ENCODE measurements at places on chromosomes 1 and 21. TPM values are rescaled to one million over a fixed set of nuclear protein-coding genes. Genes with fewer than 3 reads are reported as not detected.

- H3K27me3 ChIP-seq: no peaks in the 10 kb centered on the region
- peaks cover 28% of the 10 kb centered on the region for H3K36me3 ChIP-seq
- no peak overlapping the region for H3K4me3 ChIP-seq
- no peaks in the 10 kb centered on the region for H3K4me1 ChIP-seq
- DNase-seq: peak; percentile 8
These were observed 40.2 kb downstream of the ANGPTL3 start for GRCh38 chr1:62637392-62638105.

GRCh38 chr1:213083112-213083445 lies 32.0 kb downstream of the RPS6KC1 start:
- H3K36me3 ChIP-seq: peaks cover 29% of the 10 kb centered on the region
- H3K27me3 ChIP-seq: no peaks in the 10 kb centered on the region
- no peaks in the 10 kb centered on the region for H3K4me1 ChIP-seq

- no peaks in the 10 kb centered on the region for H3K36me3 ChIP-seq
- H3K4me1 ChIP-seq: peaks cover 12% of the 10 kb centered on the region
- no peak overlapping the region for H3K4me3 ChIP-seq
- no peak for DNase-seq
These were observed 132.9 kb downstream of the SYF2 start for GRCh38 chr1:25099343-25099951.

Gene FBXO42
- 16.3 TPM for total RNA-seq

Data from osteoblast (primary cell).